NCI-H2081 treated with DMSO at 0.1 percent for 48 hours (cell line): ENCODE measurements at places on chromosomes 4 and X.

- DNase-seq = no peak
These were observed 556 bp upstream of the SMARCA5 start for GRCh38 chr4:143512978-143513313.

DNA sequence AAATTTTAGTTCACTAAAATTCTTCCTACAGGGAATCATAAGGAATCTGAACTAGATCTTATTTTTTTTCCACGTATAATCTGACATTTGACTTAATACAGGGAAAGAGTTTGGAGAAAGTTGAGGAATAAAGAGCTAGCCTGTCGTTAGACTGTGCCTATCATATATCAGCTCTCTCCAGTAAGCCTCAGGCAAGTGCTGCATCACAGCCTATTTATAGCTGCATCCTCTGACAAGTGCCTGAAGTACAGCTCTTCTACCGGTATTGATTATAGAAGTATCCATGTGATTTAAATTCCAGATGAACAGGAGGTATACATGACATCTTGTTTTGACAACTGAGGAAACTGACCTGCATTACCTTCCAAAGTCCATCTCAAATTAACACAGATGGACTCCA, 248.9 kb downstream of the TLL1 start:
- no peak for DNase-seq

- no peak for DNase-seq
These were observed 174.4 kb upstream of the ATP6AP2 start for GRCh38 chrX:40406330-40406859.

- DNase-seq = no peak
These were observed 187.8 kb upstream of the MBNL3 start for GRCh38 chrX:132676561-132677186.

- DNase-seq = no peak
These were observed 38.9 kb downstream of the NUDT9 start for GRCh38 chr4:87461281-87461700.

- DNase-seq = no peak
These were observed 23.3 kb downstream of the PPARGC1A start for GRCh38 chr4:23866450-23867075.
